ENCODE measurements at places on chromosomes 6 and 20.

GRCh38 chr20:64131406-64131805, 24.0 kb upstream of the NPBWR2 start:
- DNase-seq, result no peak

GRCh38 chr6:126698732-126699240, 358.9 kb downstream of the CENPW start:
- DNase-seq, result no peak

DNA sequence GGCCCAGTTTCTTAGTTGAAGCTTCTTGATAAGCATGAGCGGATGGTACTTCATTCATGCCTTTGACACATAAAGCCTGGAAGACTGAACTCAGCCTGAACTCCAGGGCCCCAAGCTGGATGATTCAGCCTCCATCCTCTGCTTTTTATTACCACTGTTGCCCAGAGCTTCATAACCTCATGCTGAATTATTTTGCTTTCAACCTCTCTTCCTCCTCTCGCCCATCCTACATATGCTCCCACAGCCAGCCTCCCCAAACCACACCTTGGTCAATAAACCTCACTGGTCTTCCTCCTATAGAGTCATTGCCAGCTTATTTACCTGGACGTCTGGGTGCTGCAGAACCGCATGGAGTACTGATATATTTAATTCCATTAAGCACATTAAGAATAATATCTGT, 59.4 kb downstream of the SLC35B3 start:
- DNase-seq, result no peak

GRCh38 chr6:8941577-8941976, 506.2 kb upstream of the SLC35B3 start:
- DNase-seq, result no peak

- DNase-seq, result no peak
Observed at GRCh38 chr6:72742001-72742673, 120.3 kb downstream of the KCNQ5 start.

DNA sequence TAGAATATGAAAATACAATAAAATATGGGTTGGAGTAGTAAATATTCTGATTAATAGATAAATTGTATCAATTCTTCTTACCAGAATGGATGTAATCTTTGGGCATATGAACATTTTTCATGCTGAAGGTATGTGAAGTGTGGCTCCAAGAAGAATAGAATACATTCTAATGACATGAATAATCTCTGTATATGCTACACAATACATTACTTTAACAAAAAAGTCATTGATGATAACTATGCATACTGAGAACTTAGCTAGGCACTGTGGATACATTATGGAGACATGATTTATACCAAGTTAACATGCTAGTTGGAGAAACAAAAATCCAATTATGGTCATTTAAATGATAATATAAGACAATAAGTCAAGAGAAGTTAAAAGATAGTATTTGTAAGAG, 62.7 kb upstream of the HDAC2 start:
- DNase-seq, result no peak

GRCh38 chr6:159007510-159007909, 7.5 kb upstream of the RSPH3 start:
- DNase-seq, result no peak

DNA sequence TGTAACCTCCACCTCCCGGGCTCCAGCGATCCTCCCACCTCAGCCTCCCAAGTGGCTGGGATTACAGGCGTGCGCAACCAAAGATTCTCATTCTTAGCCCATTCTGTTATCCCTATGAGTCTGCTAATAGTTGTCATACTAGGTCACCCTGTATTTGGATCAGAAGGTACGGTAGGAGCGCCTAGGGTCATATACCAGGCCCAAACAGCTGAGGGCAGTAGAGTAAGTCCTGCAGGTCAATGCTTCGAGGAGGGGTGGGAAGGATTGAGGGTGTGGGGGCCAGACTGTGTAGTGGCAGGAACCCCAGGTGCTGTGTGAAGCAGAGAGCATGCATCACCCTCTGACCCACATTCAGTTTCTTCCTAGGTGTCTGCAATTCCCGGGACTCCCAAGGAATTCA, 22.7 kb upstream of the POU5F1 start:
- DNase-seq, result no peak

- no peak for DNase-seq
Observed at GRCh38 chr6:42960243-42961019, at the start of gene GNMT. Gene GNMT (plus strand): TSS chr6:42960754. CDS start chr6:42960768, 14 bp downstream.

DNA sequence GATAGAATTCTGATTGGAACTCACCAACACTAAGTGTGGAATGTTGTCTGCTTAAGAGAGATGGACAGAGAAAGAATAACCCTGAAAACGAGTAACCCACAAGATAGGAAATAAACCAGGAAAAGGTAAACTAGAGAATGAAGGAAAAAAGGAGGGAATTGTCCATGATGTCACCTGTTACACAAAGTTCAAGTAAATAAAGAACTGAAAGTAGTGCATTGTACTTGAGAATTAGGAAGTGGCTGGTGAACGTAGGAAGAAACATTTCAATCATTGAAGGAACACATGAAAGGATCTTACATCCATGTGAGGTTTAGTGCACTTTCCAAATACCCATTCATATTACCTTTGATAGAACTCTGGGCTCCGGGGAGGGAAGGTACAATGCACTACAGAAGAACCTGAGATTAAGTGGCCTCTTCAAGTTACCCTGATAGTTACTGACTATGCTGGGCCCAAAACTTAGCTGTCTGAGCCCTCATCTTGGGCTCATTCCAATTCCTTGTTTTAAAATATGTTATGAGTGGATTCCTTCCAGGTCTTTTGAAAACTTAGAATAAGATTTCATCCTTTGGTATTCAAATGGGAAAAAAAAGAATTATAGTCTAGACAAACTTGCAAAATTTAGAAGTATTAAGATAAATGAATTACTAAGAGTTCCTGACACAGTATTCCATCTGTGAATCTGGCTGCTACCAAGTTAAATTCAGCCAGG, 1.1 kb upstream of the STX7 start:
- no peak for DNase-seq

GRCh38 chr20:42485556-42485955, 704.1 kb downstream of the PTPRT start:
- no peak for DNase-seq

DNA sequence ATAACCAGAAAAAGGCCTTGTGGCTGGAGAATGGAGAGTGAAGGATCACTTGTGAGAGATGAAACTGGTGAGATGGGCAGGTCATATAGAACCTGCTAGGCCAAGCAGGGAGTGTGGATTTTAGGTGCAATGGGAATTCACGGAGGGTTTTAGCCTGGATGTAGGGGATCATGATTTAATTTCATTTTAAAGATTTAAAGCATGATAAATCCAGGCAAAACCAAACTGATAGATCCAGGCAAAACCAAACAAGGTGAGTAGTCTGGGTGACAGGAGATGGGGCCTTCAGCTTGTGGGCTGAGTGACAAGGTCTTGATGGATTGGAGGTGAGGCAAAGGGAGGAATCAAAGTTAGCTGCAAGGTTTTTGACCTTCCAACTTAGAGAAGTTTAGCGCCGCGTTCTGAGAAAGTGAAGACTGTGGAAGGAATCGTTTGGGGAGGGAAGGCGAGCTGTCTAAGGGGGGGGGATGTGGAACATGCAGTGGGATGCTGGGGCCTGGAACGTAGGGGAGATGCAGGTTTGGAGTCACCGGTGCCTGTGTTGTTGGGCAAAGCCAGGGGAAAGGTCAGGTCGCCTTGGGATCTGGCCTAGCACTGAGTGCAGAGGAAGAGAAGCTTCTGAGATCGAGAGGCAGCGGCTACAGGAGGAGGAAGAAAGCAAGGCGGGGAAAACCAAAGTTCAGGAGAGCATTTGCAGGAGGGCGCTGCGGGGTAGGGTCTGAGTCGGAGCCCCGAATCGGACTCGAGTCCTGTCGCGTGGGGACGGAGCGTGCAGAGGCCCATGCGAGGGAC, 1.3 kb upstream of the PLCG1 start:
- no peak for DNase-seq

DNA sequence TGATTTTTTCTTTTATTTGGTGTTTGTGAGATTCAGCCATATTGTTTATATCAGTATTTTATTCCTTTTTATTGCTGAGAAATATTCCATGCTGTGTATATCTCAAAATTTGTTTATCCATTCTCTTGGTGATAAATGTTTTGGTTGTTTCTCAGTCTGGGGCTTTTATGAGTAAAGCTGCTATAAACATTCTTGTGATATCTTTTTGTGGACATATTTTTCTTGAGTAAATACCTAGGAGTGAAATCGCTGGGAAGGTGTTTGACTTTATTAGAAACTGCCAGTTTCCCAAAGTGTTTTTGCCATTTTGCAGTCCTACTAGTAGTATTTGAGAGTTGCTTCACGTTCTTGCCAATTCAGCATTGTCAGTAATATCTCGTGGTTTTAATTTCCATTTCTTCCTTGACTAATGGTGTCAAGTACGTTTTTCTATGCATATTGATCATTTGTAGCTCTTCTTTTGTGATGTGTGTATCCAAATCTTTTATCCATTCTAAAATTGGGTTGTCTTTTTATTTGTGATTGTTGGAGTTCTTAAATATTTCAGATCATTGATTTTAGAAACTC, 31.1 kb upstream of the DYNLRB1 start:
- DNase-seq, result no peak
